ENCODE measurements at places on chromosomes 16 and 17. TPM values are rescaled to one million over a fixed set of nuclear protein-coding genes. Genes with fewer than 3 reads are reported as not detected.

KRTAP3-1 gene
- total RNA-seq: not detected

SLC25A39 gene
- 30.9 TPM for total RNA-seq

MT1A gene
- not detected for total RNA-seq

G6PC3 gene
- total RNA-seq: 18.0 TPM

WNK4 gene
- total RNA-seq: 0.82 TPM

CHST5 gene
- 0.45 TPM for total RNA-seq

RHBDF1 gene
- 5.3 TPM for total RNA-seq

LGALS9B gene
- total RNA-seq: not detected

FBXO47 gene
- total RNA-seq: not detected

KRT15 gene
- total RNA-seq: not detected

TEX19 gene
- total RNA-seq: not detected

TAC4 gene
- total RNA-seq: not detected

NPW gene
- not detected for total RNA-seq

SCN4A gene
- 0.09 TPM for total RNA-seq

GLYR1 gene
- 55.9 TPM for total RNA-seq

BICDL2 gene
- total RNA-seq: not detected

YBX2 gene
- total RNA-seq: 1.5 TPM

IL21R gene
- 0.09 TPM for total RNA-seq

CTRL gene
- 2.9 TPM for total RNA-seq

PPY gene
- not detected for total RNA-seq

NR1D1 gene
- total RNA-seq: 0.54 TPM

CD300A gene
- total RNA-seq: 2.6 TPM

IGFBP4 gene
- 14.5 TPM for total RNA-seq

ZSCAN10 gene
- not detected for total RNA-seq

GNAO1 gene
- 71.6 TPM for total RNA-seq

ZFHX3 gene
- 4.7 TPM for total RNA-seq

RAB34 gene
- 17.4 TPM for total RNA-seq

EPX gene
- total RNA-seq: 0.09 TPM

RND2 gene
- total RNA-seq: 8.9 TPM

NOG gene
- total RNA-seq: 6.9 TPM

ALDH3A1 gene
- not detected for total RNA-seq

ZP2 gene
- total RNA-seq: 0.64 TPM

KRTAP4-6 gene
- not detected for total RNA-seq

SDR42E2 gene
- total RNA-seq: not detected

SMIM5 gene
- 0.27 TPM for total RNA-seq

BRCA1 gene
- total RNA-seq: 20.1 TPM

IGSF6 gene
- total RNA-seq: 1.8 TPM

PRR11 gene
- 11.7 TPM for total RNA-seq

ALDOC gene
- total RNA-seq: 87.4 TPM

MTMR4 gene
- 119 TPM for total RNA-seq

IGFALS gene
- total RNA-seq: 0.27 TPM

CD19 gene
- not detected for total RNA-seq

ITPRIPL2 gene
- 4.9 TPM for total RNA-seq

DPEP2 gene
- 0.73 TPM for total RNA-seq

PGS1 gene
- 41.8 TPM for total RNA-seq

RAMP2 gene
- total RNA-seq: 8.7 TPM

TMC5 gene
- 0.36 TPM for total RNA-seq

C17orf50 gene
- not detected for total RNA-seq

ELMO3 gene
- 0.54 TPM for total RNA-seq

DYNLRB2 gene
- total RNA-seq: 2.1 TPM

TUBB3 gene
- 832 TPM for total RNA-seq

KRT14 gene
- not detected for total RNA-seq

AOC2 gene
- total RNA-seq: 1.9 TPM

MPDU1 gene
- 37.6 TPM for total RNA-seq

ZCCHC14 gene
- 45.1 TPM for total RNA-seq

PYDC1 gene
- 0.36 TPM for total RNA-seq

CMTM1 gene
- total RNA-seq: 7.6 TPM

FBXO39 gene
- not detected for total RNA-seq

Data from cerebellum (tissue), 4 donors.